Eye (tissue), 1 donor: ENCODE measurements at places on chromosomes 2 and 18.

DNA sequence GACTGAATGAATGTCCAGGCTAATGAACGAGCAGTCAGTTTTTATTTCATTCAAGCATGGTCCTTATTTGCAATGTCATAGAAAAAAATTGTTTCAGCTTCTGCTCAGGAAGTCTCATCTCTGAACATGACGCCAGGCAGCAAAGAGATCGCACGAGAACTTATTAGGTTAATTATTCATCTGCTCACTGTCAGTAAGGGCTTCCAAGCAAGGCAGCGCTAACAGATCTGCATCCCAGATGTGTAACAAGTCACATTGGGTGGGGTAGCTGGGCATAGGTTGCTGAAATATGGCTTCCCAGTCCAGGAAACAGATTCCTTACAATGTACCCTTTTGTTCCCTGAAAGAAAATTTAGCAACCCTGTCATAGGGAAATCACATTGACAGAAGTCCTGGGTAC lies 63.5 kb downstream of the ANKRD44 start:
- DNase-seq, result no peak

DNA sequence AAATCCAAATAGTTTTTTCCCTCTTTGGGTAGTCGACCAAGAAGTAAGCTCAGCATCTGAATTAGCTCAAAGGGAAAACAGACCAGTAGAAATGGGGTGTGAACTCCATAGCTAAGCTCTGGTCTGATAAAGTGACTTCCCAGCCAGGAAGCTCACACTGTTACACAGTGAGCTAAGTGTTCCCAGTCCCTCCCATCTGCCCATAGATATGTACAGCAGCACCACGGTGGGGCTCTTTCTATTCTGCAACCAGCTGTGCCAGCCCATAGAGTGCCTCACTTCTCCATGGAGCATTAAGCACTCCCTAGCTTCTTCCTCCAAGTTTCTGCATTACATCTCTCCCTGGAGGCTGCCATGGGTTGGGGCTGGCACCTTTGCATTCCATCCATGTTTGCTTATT lies 27.6 kb upstream of the NEMP2 start:
- no peak for DNase-seq

GRCh38 chr2:222241128-222241870 lies 57.5 kb downstream of the PAX3 start:
- DNase-seq, result peak; percentile 65

GRCh38 chr2:138028538-138028937 lies 64.3 kb downstream of the HNMT start:
- no peak for DNase-seq

- no peak for DNase-seq
Measured at GRCh38 chr2:185625604-185626003, 113.0 kb upstream of the FSIP2 start.

- DNase-seq, result no peak
Measured at GRCh38 chr2:144237830-144238627, 281.9 kb downstream of the ZEB2 start.

DNA sequence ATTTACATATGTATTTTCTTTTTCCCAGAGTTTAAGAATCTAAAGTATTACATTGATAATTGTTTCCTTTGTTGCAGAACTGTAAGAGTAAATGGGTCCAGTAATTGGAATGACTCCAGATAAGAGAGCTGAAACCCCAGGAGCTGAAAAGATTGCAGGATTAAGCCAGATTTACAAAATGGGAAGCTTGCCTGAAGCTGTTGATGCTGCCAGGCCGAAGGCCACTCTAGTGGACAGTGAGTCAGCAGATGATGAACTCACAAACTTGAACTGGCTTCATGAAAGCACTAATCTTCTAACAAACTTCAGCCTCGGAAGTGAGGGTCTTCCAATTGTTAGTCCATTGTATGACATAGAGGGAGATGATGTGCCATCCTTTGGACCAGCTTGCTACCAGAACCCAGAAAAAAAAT lies 183.8 kb upstream of the STON1 start:
- no peak for DNase-seq

DNA sequence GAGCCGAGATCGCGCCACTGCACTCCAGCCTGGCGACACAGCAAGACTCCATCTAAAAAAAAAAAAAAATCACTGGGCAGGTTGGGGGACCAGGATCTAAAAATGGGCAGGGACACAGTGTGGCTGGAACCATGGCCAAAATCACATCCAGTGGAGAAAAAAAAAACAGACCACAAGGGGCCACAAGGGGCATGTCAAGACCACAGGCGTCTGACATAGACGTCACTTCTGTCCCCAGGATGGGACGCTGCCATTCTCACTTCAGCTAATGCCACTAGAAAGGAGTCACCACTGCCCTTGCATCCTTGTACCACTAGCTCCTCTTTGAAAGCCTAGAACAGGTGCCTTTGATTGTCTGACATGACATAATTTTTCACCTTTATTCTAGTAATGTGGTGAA lies 2.5 kb upstream of the POMC start:
- no peak for DNase-seq

GRCh38 chr2:237615631-237616249 lies 11.6 kb upstream of the LRRFIP1 start:
- no peak for DNase-seq
